ENCODE measurements at places on chromosomes 1 and 21.

DNA sequence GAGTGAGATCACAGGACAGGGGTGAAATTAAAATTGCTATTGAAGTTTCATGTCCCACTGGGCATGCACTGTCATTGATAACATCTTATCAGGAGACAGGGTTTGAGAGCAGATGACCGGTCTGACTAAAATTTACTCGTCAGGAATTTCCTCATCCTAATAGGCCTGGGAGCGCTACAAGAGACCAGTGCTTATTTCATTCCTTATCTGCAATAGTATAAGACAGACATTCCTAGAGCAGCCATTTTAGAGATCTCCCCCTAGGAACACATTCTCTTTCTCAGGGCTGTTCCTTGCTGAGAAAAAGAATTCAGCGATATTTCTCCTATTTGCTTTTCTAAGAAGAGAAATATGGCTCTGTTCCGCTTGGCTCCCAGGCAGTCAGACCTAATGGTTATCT, 181.4 kb upstream of the ETV3 start:
- no peak for DNase-seq

DNA sequence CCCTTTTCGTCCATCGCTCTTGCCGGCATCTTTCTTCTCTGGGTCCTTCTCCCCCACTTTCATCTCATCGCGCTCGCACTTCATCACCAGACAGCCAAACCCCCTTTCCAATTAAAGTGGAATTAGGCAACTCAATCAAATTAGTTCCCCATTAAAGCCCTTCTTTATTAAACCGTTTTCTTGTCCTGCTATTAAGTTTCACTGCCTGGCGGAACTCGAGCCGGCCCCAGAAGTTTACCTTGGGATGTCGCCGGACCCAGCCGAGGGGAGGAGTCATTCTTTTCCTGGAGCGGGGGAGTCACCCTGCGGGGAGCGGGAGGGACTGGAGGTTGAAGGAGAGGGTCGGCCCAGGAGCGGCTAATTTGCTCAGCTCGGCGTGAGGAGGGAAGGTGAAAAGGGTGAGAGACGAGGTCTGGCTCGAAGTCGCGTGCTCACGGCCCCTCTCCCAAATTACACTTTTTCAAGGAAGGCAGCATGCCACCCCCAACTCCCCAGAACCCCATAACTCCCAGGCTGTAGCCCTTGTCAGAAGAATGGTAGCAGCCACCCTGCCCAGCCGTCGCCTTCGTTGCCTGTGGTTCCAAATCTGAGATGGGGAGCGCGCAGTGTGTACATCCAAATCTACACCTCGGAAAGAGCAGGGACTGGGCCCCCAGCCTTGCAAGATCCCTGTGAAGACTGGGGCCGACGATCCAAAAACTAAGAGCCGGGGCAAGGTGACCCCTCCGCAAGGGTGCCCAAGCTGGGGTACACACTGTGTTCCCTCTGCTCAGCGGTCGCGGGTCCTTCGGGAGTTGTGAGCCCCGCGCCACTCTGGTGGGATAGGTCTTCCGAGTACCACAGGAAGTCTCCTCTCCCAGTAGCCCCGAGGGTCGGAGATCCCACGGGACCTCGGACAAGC, 6.4 kb downstream of the DMRTA2 start:
- no peak for DNase-seq

DNA sequence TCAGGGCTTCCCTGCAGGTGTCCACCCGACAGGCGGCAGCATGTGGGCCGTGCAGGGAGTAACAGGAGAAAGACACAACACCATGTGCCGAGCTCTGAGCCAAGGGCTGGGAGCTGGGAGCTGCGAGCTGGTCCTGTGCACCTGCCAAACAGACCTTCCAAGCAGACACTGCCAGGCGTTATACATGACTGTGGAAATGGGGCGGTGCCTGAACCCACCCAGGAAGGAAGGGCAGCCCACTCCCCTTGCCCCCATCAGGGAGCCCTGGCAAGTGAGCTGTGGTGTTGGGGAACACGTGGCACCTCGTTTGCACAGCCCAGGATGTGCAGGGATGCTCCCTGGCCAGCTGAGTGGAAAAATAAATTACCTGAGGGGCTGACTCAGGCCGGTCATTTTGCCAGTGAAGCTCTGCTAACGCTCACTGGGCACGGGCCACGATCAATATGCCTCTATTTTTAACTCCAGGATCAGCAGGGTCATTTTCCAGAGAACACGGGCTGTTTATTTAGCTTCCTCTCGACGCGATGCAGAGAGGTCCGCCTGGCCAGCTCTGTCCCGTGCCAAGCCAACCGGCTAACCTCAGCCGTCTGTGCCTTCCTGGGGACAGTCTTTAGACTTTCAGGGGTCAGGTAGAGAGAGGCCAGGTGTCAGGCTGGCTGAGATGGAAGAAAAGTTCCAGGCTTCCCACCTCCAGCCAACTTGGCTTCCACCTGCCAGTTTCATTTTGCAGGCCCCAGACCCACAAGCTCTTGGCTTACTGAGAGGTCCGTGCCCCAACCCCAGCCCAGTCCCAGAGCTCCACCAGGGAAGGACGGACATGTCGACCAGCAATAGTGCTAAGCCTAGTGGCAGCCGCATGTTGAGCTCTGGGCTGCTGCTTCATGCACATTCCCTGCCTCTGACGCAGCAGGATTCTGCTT, 196.7 kb upstream of the VAMP3 start:
- peak; percentile 62 for DNase-seq

GRCh38 chr1:174766727-174767126, 233.0 kb upstream of the CACYBP start:
- DNase-seq, result no peak

GRCh38 chr1:117567976-117568375, 37.9 kb upstream of the TENT5C start:
- DNase-seq, result no peak

GRCh38 chr1:183027031-183027430, 3.8 kb downstream of the LAMC1 start:
- DNase-seq, result no peak

DNA sequence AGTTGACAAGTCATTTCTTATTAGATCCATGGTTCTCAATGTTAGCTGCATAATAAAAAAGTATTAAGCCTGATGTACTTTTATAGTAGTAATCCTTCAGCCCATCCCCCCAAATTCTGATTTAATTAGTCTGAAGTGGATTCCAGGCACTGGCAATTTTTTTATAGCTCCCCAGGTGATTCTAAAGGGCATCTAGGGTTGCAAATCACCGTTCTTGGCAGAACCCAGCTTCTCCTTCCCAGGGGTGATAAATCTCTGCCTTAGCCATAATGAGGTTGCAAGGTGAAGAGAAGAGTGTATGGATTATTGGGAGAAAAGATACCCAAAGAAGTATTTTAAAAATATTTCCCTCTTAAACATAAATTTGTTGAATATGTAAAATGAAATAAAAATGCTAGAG, 43.0 kb upstream of the RXRG start:
- no peak for DNase-seq

- DNase-seq, result no peak
Observed at GRCh38 chr1:225762444-225762843, 15.2 kb upstream of the SRP9 start.

DNA sequence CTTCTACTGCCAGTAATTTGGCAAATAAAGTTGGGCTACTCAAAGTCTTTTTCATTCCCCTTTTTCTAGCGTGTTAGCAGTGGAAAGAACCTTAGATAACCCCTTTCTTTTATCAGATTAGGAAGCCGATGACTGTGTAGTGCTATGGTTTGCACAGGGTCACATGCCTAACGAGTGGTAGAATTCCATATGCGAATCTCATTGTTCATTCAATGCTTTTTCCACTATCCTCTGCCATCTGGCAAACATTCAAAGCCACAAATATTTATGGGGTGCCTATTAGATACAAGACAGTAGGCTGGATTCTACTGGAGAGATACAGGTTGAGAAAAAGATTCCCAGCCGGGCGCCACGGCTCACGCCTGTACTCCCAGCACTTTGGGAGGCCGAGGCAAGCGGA, 14.9 kb upstream of the IER5 start:
- DNase-seq, result no peak

GRCh38 chr1:147046189-147046862, 108.2 kb downstream of the NBPF12 start:
- DNase-seq, result no peak

- DNase-seq, result no peak
Observed at GRCh38 chr1:15279576-15280230, 32.7 kb downstream of the FHAD1 start.

DNA sequence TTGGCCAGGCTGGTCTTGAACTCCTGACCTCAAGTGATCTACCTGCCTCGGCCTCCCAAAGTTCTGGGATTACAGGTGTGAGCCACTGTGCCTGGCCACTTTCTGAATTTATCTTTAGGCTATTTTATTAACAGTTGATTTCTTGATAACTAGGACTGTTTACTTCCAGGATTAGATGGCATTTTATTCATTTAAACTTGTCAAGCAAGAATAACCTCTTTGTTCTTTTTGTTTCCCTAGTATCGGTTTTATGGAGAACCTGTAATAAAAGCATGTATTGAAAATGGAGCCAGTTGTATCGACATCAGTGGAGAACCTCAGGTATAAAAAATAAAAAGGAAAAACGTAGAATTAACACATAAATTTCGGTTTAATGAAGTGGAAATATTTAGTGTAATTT, 11.5 kb downstream of the SCCPDH start:
- no peak for DNase-seq
